ENCODE measurements at places on chromosomes 7 and 10.

DNA sequence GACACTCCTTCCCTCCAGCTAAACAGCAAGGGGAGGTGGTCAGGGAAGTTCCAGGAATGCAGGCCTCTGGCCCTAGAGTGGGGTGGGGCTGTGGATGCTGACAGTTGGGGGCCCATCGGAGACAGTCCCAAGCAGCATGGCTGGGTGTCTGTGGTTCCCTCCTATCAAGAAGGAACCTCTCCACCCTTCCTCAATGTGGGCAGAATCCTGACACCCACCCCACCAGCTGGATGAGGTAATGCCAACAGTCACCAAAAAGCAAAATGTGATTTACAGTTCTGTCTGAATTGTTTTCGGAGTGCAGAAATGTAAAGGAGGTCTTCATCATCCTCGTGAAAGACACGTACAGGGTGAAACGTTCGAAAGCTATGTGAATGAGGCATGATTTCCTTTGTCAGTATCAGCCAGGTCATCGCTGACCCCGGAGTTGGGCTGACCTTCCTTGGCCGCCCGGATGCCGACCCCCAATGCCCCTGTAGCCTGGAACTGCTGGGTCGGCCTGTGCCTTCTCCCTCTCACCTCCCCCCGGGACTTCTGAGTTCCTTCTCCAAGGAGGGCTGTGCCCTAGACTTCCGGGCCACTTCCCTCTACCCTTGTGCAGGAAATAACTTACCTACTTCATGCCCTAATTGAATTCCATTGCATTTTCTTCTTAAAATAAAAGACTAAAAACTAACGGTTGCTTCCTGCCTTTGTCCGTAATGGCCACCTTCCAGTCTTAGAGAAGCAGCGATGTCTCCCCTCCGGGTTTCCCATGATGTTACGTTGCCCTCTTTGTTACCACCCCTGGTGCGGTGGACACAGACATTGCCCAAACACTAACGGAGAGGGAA lies 24.5 kb downstream of the FOXK1 start:
- no peak for DNase-seq

- DNase-seq: no peak
These were observed 30.8 kb downstream of the SGMS1 start for GRCh38 chr10:50592961-50593418.

GRCh38 chr7:77649716-77650349 lies 46.4 kb upstream of the RSBN1L start:
- DNase-seq: peak; percentile 31

DNA sequence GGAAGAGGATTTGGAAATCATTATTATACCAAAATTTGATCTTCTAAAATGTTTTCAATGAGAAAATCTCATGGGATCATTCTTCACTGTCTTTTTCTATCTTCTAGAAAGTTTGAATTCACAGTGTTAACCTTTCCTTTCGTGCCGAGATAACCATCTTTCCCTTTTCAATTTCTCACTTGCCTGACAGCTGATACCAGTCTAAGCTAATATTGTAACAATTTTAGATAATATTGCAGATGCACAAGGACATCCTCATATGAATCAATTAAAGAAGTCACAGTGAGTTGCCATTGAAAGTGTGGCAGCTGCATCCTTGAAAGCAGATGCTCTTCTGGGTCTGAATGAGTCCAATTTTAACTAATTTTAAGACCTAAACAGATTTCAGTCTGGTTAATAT lies 139.6 kb upstream of the LRGUK start:
- DNase-seq: no peak

DNA sequence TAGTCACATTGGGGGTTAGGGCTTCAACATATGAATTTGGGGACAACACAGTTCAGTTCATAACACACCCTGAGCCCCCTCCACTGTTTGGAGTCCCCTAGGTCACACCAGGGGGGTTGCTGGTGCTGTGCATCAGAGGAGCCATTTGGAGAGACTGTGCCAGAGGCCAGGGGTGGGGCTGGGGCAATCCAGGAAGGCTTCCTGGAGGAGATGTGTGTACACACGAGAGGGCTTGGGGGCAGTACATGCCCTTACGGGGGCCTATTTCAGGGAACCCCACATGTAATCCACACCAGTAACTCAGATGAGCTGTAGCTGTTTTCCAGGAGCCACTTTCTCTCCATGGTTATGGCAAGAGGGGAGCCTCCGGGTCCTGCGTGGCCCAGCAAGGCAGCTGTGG lies 151.7 kb downstream of the GRK5 start:
- DNase-seq: no peak

DNA sequence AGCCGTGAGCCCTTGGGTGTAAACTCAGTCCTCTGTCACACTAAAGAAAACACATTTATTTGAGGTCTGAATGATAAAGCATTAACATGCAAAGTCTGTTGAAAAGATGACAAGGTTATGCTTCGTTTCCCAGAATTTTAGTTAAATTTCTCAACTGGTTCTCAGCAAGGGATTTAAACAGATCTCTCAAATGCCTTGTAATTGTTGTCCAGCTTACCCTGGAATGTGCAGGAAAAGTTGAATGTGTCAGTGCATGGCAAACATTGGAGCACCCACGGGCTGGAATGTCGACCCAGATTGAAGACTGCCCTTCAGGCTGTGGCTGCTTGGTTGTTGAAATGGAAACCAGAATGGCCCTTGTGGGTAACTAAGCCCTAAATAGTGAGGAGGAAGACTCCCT lies 191.8 kb downstream of the TRIL start:
- no peak for DNase-seq

DNA sequence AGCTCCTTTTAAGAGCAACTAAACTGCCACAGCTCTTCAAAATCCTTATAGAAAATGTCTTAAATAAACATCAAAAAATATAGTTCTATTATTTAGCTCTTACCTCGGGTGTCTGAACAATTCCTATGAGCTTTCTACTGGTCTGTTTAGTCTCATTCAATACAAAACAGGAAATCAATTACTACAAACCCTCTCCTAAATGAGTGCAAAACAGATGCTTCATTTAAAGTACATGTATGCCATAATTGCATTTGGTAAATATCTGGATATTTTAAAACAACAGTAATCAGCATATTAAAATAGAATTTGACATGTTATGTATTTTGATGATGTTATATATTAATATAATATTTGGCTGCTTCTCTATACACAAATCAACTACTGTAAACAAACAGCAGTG lies 38.5 kb upstream of the MTPN start:
- DNase-seq: no peak
